ENCODE measurements at places on chromosomes 13 and 19.

DNA sequence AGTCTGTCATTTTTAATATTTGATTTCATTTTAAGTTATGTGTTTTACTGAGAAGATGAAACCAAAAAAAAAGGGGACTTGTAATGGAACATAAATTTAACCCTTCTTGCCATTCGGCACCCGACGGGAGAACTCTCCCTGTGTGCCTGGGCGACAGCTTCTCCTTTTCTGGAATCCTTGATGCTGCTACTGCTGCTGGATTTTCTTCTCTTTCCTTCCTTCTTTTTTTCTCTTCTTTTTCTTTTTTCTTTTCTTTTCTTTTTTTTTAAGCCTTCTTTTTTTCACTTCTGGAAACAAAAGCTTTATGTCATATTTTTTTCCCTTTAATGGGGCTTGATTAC is 11.1 kb upstream of the ZNF536 start:
- DNase-seq, result no peak

DNA sequence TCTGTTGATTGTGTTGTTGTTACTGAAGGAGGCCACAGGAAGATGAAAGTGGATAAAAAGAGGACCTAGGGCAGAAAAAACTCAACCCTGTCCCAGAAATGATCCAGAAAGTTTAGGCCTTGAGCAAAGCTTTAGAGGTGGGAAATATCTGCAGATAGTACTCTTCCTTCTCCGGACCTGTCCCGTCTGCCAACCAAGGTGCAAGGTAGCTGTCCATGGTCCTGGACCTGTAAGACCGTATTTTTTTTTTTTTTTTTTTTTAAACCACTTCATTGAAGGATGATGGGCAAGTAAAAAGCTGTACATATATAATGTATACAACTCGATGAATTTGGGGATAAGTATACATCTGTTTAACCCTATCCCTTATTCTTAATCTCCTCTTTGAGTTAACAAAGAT is 225.9 kb downstream of the OLFM4 start:
- no peak for DNase-seq

- peak; percentile 80 for DNase-seq
Measured at GRCh38 chr19:43469160-43469480, 3.7 kb upstream of the LYPD3 start.

GRCh38 chr13:76879203-76879882 is 6.9 kb downstream of the KCTD12 start:
- peak; percentile 59 for DNase-seq

DNA sequence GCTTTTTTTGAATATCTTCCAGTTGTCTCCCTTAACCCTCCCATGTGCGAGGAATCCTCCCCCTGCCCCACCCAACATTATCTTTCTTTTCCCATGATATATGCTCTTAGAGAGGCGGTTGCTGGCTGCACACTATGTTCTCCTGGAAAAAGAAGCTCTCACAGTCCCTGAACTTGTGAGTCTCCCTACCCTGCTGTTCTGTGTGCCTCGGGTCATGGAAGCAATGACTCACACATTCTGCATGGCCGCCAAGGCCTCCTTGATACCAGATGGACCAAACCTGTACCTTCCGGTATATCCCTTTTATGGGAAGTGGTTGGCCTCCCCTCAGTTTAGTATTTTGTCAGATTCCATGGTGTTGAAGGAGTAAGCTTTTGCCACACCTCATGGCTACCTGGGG is 705.4 kb downstream of the SLITRK6 start:
- DNase-seq, result no peak

- DNase-seq, result no peak
Measured at GRCh38 chr13:58594747-58595600, 963.4 kb downstream of the PCDH17 start.

DNA sequence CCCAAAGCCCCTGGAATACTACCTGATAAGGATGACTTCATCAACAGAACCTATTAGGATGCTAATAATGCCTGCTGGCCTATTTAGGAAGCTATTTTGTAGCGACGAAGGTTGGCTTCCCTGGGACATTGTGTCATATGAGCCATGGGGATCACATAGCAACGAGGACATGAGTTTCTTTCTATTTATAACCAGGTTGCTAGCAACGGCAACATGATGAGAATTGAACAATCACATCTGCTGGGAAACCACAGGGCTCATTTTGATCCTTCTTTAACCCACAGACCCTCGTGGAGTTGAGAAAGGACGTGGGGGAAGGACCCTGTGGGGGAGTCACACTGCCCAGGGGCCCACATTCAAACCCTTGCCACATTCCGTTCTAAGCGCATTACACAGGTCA is 172.2 kb downstream of the COL4A1 start:
- DNase-seq, result no peak

- no peak for DNase-seq
Measured at GRCh38 chr13:111789011-111789410, 277.9 kb upstream of the SOX1 start.

- no peak for DNase-seq
Measured at GRCh38 chr19:55116859-55117662, at the start of gene PPP1R12C. TSS of gene PPP1R12C (minus strand) at chr19:55117637. CDS start at chr19:55117543, 94 bp downstream.

DNA sequence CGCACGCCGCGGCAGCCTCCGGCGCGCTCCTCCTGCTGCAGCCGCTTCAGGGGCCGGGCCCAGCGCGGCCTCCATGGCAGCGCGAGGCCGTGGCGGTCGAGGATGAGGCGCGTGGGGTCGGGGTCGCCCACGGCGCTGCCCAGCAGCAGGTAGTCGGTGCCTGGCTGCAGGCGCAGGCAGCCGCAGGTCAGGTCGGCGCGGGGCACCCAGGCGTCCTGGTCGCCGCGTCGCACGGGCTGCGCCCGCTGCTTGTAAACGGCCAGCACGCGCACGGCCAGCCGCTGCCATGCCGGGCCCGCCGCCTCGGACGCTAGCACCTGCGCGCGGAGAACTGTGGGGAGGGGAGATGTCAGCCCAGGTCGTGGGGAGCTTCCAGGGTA is 11.1 kb downstream of the NTN5 start:
- no peak for DNase-seq

DNA sequence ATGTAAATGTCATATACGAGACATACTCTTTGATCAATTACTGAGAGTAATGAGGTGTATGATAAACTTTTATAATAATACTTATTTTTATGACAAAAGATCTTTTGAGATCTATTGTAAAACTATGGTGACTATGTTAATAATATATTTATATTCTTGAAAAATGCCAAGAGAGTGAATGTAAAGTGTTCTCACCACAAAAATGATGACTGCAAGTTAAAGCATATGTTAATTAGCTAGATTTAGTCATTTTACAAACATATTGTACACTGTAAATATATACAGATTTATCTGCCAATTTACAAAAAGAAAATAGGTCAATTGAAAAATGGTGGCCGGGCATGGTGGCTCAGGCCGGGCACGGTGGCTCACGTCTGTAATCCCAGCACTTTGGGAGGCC is 81.0 kb downstream of the GPC6 start:
- DNase-seq, result no peak

GRCh38 chr13:80428349-80429096 is 87.6 kb upstream of the SPRY2 start:
- no peak for DNase-seq

- no peak for DNase-seq
Measured at GRCh38 chr19:6654347-6655310, 15.3 kb downstream of the TNFSF14 start.

DNA sequence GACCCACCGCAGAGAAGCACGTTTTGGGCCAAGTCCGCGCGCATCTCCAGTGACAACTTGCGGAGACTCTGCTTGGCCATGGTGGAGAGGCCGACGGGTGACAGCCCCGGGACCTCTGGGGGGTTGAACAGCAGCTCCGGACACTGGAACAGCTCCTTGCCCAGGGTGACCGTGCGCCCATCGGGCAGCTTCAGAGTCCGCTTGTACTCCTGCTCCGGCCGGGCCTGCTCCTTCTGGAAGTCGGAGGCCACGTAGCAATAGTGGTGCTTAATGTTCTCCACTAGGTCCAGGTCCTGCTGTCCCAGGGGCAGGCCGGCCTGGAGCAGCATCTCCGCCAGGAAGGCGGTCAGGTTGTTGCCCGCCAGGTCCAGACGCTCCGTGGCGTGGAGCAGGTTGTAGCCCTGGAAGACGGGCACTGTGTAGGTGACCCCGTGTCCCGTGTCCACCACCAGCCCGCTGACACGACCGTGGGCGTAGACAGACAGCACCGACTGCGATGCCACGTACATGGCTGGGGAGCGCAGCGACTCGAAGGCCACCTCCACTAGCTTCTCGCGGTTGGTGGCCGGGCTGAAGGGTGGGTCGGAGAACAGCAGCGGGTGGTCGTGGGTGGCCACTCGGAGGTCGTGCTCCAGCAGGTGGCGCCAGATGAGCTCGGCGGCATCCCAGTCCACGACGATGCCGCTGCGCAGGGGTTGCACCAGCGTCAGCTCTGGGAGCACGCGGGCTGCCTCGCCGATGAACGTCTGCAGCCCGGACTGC is 743 bp downstream of the ACTL9 start:
- no peak for DNase-seq

GRCh38 chr19:1248139-1248785 is at the start of gene MIDN:
TSS of gene MIDN (plus strand) at chr19:1248583. CDS start at chr19:1250297, 1,714 bp downstream.
- peak; percentile 63 for DNase-seq

DNA sequence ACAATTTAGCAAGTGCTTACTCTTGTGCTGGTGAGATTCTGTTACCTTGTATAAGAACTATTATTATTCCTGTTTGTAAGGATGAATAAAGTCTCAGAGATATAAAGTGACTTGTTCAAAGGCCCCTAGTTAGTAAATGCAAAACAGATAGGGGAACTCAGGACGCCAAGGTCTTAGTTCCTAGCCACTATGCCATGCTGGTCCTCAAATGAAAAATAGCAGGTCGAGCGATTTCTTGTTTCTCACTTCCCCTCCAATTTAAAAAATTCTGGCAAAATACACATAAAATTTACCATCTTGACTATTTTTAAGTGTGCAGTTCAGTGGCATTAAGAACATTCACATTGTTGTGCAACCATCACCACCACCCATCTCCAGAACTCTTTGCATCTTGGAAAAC is 1.1 kb downstream of the TECR start:
- DNase-seq, result no peak

DNA sequence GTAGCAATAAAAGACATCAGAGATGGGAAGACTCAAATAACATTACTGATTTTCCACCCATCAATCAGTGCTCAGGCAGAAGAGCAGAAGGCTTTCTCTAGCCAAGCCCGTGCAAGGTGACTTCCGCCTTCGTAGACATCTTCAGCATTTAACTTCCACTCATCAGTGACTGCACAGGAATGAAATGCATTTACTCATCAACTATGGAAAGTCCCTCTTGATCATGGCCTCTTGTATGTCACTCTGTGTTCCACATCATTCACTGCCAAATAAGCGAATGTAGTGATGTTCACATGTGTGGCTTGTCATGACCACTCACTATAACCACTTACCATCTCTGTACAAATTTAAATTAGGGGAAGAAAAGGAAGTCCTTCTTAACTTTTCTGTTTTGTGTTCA is 49.4 kb downstream of the SACS start:
- no peak for DNase-seq

DNA sequence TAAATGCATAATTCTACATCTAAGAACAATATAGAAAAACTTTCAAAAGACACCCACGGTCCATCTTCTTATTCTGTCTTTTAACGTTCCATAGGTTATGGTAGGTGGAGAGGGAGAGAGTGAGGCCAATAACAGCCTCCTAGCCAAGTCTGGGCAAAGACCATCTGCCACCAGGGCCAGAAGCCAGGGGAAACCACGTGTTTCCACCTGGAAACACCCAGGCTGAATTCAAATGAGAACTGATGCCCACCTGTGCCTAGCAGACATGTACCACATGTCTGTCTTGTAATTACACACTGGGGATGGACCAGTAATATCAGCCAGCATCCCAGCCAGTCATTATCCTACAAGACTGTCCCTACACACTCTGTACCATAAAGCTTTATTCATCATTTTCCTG is 1573.1 kb downstream of the EFNB2 start:
- no peak for DNase-seq

DNA sequence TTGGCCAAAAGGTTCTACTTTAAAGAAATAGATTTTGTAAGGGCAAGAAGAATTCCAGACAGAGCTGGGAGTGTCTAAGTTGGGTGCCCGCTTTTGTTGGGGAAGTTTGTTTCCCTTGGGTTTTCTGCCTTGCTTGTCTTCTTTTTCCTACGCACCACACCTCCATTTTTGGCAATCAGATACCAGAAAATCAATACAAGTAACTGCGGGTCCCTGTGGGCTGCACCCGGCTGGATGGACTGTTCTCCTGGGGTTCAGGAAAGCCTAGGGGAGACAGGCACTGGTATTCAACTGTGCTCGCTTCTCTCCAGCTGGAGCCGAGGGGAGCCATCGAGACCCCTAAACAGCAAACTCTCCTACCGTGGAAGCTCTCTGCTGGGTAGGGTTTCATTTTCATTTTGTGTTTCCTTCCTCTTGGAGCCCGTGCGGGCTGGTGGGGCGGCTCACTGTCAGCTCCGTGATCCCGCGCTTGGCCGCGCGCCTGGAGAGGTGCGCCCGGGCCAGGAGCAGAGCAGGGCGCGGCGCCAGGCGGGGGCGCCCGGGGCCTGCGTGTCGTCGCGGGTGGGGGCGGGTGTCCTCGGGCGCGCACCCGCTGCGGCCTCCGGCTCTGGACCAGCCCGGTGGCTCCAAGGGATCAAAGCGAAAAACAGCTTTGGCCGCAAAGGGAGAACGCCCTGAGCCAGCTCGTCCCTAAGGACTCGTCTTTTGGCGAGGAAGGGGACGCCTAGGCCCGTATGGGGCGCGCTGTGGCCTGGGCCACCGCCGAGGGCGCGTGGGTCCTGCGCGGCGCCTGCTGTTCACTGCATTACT is 347.2 kb downstream of the ZNF536 start:
- no peak for DNase-seq

- DNase-seq, result no peak
Measured at GRCh38 chr19:16856091-16856490, 26.9 kb downstream of the SIN3B start.

DNA sequence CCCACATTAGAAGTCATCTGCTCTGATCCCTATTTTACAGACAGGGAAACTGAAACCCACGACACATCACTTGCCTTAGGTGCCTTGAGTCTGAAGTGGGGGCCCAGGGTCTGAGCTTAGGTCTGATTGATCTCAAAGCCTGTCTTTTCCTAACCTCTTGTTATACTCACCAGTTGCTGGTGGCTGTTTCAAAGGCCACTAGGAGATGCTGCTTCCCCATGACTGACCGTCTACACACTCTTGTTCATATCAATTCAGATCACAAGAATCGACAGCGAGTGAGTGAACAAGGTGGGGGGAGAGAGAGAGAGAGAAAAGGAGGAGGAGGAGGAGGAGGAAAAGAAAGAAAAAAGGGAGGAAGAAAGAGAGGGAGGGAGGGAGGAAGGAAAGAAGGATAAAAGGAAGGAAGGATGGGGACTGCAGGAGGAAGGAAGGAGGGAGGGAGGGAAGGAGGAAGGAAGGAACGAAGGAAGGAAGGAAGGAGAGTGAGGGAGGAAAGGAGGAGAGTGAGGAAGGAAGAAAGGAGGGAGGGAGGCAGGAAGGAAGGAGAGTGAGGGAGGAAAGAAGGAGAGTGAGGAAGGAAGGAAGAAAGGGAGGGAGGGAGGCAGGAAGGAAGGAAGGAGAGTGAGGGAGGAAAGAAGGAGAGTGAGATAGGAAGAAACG is 3.3 kb downstream of the OR10H1 start:
- DNase-seq, result no peak

GRCh38 chr13:30796631-30797601 is 61.6 kb downstream of the ALOX5AP start:
- no peak for DNase-seq
